Activated T-cell treated with anti-CD3 and anti-CD28 coated beads, Interleukin-2, amount 50 U/mL, for 24 hours (primary cell): ENCODE measurements at places on chromosomes 7 and 10.

DNA sequence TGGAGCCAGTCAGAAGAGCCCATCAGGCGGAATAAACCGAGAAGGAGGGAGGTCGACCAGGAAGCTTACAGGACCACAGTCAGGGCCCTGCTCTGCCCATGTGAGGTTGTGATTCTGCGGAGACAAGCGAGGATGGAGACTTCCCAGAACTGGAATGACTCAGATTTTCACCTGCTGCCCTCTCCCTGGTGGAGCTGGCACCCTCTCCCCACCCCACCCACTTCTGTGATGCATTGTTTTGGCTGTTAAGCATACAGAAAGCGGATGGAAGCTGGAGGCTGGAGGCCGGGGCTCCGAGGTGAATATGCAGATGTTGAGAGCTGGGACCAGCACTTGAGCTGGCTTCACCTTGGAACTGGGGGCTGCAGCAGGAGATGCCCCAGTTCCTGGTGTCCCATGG, 57.4 kb downstream of the NPTX2 start:
- no peak overlapping the region for H3K4me3 ChIP-seq
- H3K36me3 ChIP-seq = no peaks in the 10 kb centered on the region
- DNase-seq = no peak
- H3K27me3 ChIP-seq = peaks cover 3% of the 10 kb centered on the region

- peaks cover 73% of the 10 kb centered on the region for H3K36me3 ChIP-seq
- DNase-seq = no peak
These were observed 2.2 kb upstream of the C10orf95 start for GRCh38 chr10:102453502-102453901.

DNA sequence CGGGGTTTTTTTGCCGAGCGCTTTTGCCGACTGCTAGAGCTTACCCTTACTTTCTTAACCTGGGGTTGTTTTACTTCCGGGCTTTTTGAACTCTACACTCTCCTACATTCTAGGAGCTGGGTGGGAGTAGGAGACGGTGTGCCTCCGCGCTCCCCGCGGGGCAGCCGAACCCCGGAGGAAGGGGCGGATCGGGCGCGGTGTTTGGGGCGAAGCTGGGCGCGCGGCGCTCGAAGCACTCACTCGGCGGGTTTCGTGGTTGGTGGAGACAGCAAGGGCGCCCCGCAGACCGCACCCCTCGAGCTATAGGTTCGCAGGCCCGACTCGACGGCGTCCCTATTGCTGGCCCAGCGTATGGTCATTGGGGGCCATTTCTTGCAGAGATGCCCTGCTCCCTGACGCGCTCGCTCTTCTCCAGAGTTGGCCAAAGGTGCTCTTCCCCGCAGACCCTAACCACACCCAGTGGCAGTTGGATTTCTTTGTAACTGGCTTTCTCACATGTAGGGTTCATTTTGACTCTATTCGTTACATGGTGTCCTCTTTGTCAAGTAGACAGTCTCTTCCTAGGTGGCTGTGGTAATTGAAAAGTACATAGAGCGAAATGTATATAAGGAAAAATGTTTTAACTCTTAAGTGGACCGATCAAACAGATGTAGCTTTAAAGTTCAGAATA, 364 bp downstream of the ZNF518A start:
- peaks cover 33% of the 10 kb centered on the region for H3K27me3 ChIP-seq
- H3K4me1 ChIP-seq = peaks cover 22% of the 10 kb centered on the region
- peak overlapping the region; percentile 99 for H3K27ac ChIP-seq
- DNase-seq = peak; percentile 87

- no peak for DNase-seq
- H3K4me3 ChIP-seq = no peak overlapping the region
- peaks cover 6% of the 10 kb centered on the region for H3K27me3 ChIP-seq
- H3K36me3 ChIP-seq = no peaks in the 10 kb centered on the region
These were observed 17.3 kb downstream of the PRSS58 start for GRCh38 chr7:142240546-142240945.

GRCh38 chr7:70000737-70001348, 402.6 kb downstream of the AUTS2 start:
- no peaks in the 10 kb centered on the region for H3K36me3 ChIP-seq
- peaks cover 3% of the 10 kb centered on the region for H3K27me3 ChIP-seq
- H3K4me3 ChIP-seq = no peak overlapping the region
- H3K27ac ChIP-seq = no peak overlapping the region
- H3K4me1 ChIP-seq = peaks cover 5% of the 10 kb centered on the region

- peak overlapping the region; percentile 4 for H3K27ac ChIP-seq
- DNase-seq = no peak
- peaks cover 2% of the 10 kb centered on the region for H3K4me1 ChIP-seq
- H3K4me3 ChIP-seq = no peak overlapping the region
- H3K36me3 ChIP-seq = no peaks in the 10 kb centered on the region
These were observed 166.5 kb upstream of the RHEB start for GRCh38 chr7:151686016-151686766.

DNA sequence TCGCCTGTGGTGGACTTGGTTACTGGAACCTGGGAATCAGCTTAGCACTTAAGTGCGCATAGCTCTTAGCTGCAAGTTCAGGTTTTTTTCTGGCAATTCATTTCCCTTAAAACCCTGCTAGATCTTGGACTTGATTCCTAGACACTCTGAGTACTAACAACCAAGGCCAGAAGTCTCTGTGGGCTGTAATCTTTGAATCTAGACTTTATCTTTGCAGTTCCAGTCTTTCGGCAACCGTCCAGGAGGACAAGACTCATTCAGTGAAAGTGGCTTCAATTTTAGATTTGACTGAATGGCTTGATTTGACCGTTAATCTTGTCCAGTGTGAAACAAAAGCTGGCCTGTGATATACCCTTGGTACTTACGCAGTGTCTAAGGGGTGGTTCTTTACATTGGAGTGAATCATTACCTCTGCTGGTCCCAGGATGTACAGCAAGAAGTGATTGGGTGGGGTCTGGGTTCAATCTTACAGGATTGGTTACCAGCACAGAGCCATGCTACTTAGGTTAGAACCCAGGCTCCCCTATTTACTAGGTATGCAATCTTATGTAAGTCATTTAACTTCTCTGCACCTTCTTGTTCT, 16.4 kb downstream of the PTTG1IP2 start:
- no peaks in the 10 kb centered on the region for H3K27me3 ChIP-seq
- no peak for DNase-seq
- no peaks in the 10 kb centered on the region for H3K4me1 ChIP-seq
- no peaks in the 10 kb centered on the region for H3K36me3 ChIP-seq
- no peak overlapping the region for H3K27ac ChIP-seq
